Kidney epithelial cell (primary cell): ENCODE measurements at places on chromosomes 7 and 10.

DNA sequence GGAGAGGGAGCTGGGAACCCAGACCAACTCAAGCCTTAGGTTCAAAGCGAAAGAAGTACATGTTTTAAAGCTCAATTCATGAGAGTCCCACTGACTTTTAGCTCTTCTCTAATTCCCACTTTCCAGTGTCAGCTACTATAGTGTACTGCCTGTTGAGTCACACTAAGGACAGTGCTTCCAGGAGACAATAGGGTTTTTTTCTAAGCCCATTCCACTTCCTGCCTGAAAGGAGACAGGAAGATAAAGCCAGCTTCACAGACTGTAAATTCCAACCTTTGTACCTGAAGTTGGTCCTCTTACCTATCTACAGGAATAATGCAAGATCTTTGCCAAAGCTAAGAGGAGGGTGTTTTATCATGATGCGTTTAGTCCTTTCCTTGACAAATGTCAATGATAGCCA, 4.4 kb downstream of the MSRB2 start:
- DNase-seq = peak; percentile 18

DNA sequence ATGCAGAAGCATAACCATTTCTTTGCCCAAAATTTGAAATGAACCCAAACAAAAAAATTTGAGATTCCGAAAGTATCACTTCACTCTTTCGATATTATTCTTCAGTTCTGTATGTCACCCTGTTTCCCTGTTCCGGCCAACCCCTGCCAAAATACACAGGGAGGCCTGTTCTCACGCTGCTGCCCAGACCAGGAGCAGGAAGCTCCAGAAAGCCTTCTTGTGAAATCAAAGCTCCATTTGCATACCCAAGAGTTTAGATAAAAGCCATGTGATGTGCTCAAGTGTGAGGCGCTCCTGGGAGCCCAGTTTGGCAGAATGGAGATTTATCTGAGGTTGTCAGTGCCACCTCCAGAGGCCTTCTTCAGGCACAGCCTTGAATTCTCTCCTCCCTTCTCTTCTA, 236.2 kb downstream of the FGFR2 start:
- no peak for DNase-seq

GRCh38 chr10:117167789-117168674, 29.3 kb upstream of the KCNK18 start:
- no peak for DNase-seq

GRCh38 chr7:83486536-83486935, 162.4 kb downstream of the SEMA3E start:
- no peak for DNase-seq

DNA sequence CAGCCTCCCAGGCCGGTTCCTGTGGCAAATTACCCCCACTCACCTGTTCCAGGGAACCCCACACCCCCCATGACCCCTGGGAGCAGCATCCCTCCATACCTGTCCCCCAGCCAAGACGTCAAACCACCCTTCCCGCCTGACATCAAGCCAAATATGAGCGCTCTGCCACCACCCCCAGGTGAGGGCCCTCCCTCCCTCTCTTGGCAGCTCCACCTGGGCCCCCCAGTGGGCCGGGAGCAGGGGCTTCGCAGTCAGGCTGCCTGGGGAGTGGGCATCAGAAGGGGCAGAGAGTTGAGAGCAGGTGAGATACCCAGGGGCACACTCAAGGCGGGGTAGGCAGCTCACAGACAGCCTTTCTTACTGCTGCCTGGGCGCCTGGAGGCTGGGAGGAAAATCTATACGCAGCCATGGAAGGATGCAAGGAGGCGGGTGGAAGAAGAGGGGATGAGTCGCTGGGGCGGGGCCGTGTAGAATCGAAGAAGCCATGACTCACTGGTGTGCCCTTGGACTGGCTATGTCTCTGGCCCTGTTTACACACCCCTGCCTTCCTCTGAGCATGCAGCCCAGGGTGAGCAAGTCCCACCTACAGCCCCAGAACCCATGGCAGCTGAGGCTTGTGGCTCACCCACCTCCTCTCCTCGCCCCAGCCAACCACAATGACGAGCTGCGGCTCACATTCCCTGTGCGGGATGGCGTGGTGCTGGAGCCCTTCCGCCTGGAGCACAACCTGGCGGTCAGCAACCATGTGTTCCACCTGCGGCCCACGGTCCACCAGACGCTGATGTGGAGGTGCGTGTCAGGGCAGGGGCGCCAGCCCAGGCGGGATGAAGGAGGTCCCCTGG, 48.6 kb upstream of the PPIF start:
- DNase-seq = peak; percentile 93

- no peak for DNase-seq
These were observed 779 bp upstream of the KIF5B start for GRCh38 chr10:32057036-32057372.

DNA sequence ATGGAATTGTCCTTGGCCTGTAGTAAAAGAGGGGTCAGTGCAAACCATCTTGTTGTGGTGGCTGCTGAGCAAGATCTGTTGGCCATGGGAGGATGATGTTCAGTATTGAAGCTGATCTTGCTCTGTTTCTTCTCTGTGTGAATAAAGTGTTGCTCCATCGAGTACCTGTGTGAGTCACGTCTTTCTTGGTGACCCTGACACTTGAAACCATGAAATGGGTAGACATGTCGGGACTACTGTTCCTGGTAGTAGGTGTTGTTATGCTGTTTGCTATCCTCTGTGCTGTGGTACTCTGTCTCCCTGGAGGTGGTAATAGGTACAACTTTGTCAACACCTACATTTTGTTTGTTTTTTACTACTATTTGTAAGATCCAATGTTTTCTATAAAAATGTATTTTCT, 330.6 kb downstream of the MDFIC start:
- DNase-seq = no peak

- DNase-seq = no peak
These were observed 22.3 kb downstream of the AMZ1 start for GRCh38 chr7:2710286-2710655.

GRCh38 chr7:80540836-80541235, 29.0 kb upstream of the GNAT3 start:
- DNase-seq = no peak

- DNase-seq = no peak
These were observed 605.4 kb downstream of the KCNMA1 start for GRCh38 chr10:77032188-77032570.

DNA sequence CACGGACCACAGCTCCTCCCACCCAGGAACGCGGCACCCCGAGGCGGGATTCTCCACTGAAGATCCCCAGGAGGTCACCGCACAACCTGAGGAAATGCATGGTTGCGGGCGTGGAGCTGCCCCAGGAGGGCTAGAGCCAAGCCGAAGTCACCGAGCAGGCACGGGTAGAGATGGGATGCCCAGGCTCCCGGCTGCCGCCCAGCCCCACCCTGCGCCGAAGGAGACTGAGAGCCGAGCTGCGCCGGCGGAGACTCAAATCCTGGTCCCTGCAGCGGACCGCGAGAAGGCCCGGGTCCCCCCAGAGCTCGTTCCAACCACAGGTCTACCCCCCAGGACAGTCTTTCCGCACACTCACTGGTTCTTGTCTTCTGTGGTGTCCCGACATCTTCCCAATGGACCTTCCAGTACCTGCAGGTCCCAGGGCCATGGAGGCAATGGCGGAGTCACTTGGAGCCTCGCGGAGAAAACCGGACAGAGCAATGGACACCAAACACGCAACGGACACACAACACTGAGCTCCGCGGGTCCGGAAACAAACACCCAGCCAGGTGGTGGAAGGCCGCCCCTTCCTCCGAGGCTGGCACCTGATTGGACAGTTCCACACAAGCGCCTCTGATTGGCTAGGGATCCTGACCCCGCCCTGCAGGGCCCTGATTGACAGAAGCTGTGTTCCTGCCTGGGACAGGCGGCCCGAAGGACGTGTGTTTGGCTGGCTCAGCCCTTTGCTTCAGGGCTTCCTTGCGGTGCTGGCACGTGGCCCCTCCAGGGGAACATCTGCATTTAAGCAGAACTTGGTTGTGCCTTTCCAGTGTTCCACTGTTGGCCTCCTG, 331.9 kb upstream of the NUPR2 start:
- DNase-seq = no peak

- no peak for DNase-seq
These were observed 411.8 kb downstream of the PTPRN2 start for GRCh38 chr7:158175779-158176178.

- DNase-seq = peak; percentile 91
These were observed 14.6 kb upstream of the RPEL1 start for GRCh38 chr10:103231047-103231551.

GRCh38 chr10:50563906-50564305, 59.9 kb downstream of the SGMS1 start:
- DNase-seq = no peak

DNA sequence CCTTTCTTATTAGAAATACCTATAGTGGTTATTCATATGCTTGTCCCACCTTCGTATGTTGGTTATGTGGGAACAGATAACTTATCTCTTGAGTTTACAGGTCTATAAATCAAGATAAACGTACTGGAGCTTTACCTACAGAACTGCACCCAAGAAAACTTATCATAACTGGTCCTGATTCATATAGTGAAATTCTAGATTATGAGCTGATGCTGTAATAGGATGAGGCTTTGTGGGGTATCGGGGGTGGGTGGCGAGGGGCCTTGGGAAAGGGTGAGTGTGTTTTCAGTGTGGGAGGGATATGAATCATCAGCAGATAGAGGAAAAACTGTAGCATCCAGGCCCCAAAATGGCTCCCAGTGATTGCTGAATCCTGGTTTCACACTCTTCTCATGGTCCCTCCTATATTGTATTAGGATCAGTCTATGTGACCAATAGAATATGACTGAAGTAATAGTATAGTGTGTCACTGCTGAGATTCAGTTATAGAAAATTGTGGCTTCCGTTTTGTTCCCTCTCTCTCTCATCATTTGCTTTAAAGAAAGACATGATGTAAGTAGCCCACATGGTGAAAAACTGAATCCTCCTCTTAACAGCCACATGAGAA, 706.8 kb upstream of the LRRTM3 start:
- no peak for DNase-seq

DNA sequence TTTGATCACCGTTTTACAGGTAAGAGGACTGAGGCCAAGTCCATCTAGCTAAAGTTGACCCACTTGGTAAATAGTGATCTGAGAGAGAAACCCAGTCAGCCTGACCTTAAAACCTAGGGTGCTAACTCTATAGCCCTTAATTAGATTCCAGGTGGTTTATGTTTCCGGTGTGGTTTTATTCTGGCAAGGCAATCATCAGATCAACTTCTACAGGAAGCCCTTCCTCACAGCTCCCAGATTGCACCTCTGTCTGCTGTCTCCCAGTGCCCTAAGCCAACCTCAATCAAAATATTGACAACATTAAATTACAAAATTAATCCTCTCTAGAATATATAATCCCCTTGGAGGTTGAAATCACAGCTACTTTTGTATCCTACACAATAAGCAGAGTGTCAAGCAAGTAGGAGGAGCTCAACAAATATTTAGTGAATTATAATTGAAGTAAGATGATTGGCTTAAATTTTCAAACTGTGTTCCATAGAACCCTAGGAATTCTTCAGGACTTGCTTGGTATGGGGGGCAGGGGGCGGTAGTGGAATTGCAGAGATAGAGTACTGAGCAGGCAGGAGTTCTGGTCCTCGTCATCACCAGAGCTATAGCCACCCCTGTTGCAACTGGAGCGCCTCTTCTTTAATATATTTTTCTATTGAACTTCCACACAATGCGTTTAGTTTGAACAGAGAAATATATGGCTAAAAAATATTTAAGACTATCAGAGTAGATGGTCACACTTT, 692.8 kb upstream of the LRRN3 start:
- no peak for DNase-seq

DNA sequence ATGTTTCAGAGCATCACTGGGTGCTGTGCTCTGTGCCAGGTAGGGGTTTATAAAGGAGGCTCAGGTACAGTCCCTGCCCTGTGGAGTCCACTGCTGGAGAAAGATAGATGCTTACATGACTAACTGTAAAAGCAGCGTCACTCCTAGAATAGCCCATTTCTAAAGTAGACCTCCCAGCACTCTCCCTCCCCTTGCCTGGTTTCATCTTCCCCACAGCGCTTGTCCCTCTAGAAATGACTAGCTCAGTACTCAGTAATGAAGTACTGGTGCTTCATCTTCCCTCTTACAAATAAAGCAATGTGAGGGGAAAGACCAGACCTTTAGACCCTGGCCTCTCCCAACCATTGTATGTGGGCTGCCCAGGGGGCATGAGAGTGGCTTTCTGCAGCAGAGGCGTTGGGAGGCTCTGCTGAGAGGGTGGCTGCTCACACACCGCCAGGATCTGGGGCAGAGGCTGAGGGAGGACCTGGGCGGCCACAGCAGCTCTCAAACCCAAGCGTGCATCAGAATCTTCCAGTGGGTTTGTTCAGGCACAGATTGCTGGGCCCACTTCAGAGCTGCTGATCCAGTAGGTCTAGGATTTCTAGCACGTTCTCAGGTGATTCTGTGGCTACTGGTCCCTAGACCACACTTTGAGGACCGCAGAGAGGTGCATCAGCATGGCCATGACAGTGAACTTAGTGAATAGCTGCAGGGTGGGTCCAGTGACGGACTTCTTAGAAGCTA, 110.3 kb upstream of the ANLN start:
- no peak for DNase-seq

- DNase-seq = no peak
These were observed 5.0 kb downstream of the KNDC1 start for GRCh38 chr10:133164816-133165555.

DNA sequence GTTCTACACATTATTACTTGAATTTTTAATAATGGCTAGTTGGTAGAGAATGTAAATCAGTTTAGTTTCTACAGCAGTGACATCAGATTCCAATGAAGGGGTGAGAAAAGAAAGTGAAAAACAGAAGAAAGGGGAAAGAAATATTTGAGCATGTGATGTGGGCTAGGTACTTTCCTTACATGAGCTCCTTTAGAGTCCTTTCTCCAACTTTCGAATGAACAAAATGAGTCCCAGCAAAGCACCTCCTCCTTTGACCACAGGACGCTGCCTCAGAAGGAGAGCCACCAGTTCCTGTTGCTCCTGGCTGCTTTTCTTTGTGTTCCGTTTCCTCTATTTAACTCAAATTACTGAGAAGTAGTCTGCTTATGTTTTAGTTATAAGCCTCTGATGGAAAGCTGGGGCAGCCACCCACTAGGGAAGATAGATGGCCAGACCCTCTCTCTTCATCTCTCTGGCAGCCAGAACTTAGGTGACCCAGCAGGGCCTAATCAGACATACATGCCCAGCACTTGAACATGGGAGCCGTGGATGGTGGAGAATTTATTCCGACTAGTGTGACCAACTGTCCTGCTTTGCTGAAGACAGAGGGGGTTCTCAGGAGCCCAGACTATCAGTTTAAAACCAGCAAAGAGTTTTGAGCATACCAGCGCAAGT, 82.4 kb upstream of the NME8 start:
- DNase-seq = no peak

DNA sequence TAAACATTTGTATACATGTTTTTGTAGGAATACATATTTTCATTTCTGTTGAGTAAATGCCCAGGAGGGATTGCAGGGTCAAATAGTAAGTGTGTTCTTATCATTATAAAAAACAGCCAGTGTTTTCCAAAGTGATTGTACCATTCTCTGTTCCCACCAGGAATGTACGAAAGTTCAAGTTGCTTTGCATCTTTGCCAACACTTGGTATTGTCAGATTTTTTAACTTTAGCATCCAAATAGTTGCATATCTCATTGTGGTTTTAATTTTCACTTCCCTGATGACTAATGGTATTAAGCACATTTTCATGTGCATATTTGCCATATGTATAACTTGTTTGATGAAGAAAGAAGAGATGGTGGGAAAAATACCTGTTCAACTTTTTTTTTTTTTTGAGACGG, 213.9 kb downstream of the ZNF365 start:
- DNase-seq = no peak

GRCh38 chr10:47244560-47245500, 55.2 kb upstream of the GDF10 start:
- no peak for DNase-seq

- DNase-seq = peak; percentile 21
These were observed 219.5 kb upstream of the KCND2 start for GRCh38 chr7:120053390-120053961.
